GOT3 (cell line): ENCODE measurements at places on chromosomes 5 and 9.

GRCh38 chr5:115496936-115497576, 47.5 kb downstream of the FEM1C start:
- no peak for DNase-seq

GRCh38 chr9:90836411-90837080, 34.9 kb downstream of the SYK start:
- no peak for DNase-seq

GRCh38 chr9:17083258-17083657, 51.6 kb upstream of the CNTLN start:
- no peak for DNase-seq

GRCh38 chr5:157271740-157272271, 5.9 kb downstream of the CYFIP2 start:
- DNase-seq, result no peak

- no peak for DNase-seq
These were observed 9.5 kb upstream of the C9orf72 start for GRCh38 chr9:27582794-27583193.

GRCh38 chr5:54719384-54720283, 202.1 kb downstream of the SNX18 start:
- DNase-seq, result no peak

GRCh38 chr9:108603141-108603540, 252.6 kb downstream of the ACTL7B start:
- DNase-seq, result no peak

DNA sequence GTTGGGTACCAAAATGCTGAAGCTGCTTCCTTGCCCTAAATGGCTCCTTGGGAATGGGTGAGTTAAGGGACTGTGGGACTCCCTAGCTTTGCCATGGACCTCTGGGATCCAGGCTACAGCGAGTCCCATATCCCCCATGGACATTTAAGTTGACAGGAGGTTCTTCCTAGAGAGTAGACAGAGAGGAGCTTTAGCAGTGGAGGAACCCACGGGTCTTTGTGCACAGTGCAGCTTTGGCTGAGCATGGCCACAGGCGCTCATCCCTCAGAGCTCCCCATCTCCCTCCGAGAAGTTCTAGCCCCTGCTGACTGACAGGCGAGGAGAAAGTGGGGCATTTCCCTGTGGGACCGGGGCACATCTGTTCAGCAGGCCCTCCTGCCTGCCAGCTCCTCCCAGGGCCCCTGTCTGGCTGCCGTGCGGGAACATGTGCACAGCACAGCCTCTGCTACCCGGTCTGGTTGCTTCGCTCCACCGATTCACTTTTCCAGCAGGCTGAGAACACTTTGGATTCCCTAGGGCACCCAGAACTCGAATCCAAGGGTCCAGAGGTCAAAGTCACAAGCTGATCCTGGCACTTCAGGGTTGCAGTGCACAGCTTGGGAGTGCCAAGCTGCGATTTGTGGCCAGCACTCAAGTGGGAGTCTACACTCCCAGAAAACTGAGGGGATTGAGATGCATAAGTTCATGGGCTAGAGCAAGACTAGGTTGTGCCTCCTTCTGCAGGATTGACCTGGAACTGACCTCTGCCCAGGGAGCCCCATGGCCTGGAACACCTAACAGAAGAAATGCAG, 40.6 kb upstream of the DMRTA1 start:
- no peak for DNase-seq

- DNase-seq, result no peak
These were observed 35.2 kb downstream of the MARVELD2 start for GRCh38 chr5:69450116-69450515.

- no peak for DNase-seq
These were observed 204.1 kb upstream of the SEMA6A start for GRCh38 chr5:116778651-116779280.

DNA sequence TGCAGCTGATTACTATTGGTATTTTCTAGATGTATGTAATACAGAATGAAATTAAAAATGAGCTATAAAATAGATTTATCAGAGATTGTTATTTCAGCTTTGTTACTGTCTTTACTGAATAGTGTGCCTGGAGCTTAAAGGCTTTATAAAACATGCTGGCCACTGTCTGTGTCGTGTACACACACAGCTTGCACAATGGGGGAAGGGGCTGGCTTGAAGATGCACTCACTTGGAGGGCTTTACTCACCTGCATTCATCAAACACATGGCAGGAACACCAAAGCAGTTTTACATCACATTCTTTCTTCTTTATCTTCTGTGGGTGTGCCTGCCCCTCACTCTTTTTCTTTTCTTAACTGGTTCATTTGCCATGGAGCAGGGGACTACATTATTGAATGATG, 60.9 kb downstream of the TLE4 start:
- DNase-seq, result no peak

- DNase-seq, result no peak
These were observed 6.1 kb upstream of the PTGS1 start for GRCh38 chr9:122364783-122365150.

GRCh38 chr5:21424907-21425306, 1428.2 kb downstream of the CDH12 start:
- DNase-seq, result no peak

GRCh38 chr5:176822793-176823481, 12.6 kb downstream of the UNC5A start:
- DNase-seq, result no peak

DNA sequence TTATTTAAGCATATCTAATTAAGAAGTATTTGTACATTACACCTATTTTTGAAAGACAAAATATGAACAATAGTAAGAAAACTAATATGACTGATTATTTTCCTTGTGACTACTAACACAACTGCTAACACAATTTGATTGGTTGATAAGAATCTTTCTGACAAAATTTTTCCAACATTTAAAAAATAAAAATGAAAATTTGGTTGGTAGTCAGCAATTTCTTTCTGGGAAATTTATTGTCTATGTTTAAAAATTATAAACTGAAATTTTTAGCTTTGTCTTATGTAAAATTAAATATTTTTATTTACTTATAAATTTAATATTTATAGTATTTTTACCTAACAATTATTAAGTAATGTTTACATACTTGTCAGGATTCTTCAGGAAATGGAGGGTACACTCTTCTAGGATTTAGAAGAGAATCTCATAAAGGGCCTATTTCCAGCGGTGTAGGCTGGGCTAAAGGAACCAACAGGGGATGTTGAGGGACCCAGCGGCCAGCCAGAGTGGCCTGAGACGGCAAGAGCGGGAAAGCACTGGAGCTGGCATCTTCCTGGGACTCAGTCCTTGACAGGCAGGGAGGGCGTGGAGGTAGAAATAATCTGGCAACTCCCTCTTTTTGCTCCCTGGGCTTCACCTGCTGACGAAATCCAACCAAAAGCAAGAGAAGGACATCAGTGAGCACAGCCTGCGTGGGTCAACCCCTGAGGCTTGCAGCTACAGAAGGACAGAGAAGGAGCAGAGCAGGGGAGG, 14.7 kb upstream of the FAM120A start:
- no peak for DNase-seq

GRCh38 chr5:116076496-116076895, 8.3 kb upstream of the COMMD10 start:
- DNase-seq, result no peak

- no peak for DNase-seq
These were observed 590 bp downstream of the PCDHA6 start for GRCh38 chr5:140828362-140828737.

- no peak for DNase-seq
These were observed 29.3 kb downstream of the GOLGA2 start for GRCh38 chr9:128246471-128246870.

GRCh38 chr9:86945728-86946200, 1.5 kb downstream of the GAS1 start:
- DNase-seq, result no peak

DNA sequence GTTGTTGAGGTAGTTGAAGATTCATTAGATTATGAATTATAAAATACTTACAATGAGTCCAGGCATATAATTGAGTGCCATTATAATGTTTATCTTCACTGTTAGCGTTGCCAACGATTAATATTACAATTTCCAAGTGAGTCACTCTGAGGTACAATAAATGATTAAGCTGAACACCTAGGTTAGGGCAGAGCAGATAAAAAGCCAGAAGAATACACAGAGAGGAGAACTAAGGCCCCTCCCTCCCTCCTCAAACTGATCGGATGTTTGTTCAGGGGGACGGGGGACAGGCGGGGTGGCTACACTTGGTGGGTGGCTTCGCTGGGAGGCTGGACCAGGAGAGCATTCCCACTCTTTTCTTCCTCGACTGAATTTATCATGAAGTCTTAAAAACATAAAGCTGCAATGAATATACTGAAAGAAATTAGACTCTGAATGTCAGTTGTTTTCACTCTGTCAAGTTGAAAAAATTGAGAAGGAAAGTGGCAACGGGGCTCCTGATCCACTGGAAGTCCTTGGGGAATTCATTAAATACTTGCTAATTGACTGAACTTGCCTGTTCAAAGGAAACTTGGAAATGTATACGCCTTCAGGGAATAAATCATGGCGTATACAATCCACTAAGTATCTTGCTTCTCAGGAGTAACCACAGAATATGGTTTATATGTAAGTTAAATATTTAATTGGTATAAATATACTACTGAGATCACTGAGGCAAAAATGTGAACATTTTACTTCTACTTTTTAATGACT, 198.1 kb downstream of the TSSK1B start:
- no peak for DNase-seq

DNA sequence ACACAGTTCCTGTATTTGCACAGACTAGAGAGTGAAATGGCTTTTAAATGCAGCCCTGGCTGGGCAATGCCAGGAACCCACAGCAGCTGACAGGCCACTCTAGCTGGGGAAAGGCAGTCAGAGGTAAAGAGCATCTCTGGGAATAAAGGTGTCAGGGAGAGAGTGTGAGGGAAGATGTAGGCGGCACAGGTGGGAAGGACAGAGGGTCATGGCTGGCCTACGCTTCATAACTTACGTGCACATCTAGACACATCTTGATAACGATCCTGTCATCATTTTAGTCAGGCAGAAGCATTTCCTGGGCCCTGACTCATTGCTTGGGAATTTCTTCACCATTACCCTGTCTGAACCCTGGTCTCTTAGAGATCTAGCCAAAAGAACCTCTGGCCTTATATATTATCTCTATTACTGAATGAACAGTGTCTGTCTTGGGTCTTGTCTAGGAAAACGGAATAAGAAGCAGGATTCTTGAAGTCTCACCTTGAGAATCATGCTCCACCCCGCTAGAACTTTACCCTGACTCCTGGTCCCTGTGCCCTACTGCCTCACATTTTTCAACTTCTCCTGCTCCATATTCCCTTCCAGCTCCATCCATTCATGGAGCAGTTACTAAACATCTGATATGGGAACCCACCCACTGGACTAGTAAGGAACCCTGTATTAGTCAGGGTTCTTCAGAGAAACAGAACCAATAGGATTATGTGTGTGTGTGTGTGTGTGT, 106.4 kb upstream of the ELL2 start:
- DNase-seq, result no peak

GRCh38 chr9:126480813-126481212, 132.9 kb upstream of the LMX1B start:
- DNase-seq, result no peak

- no peak for DNase-seq
These were observed 229.9 kb downstream of the SPOCK1 start for GRCh38 chr5:137269274-137269673.

DNA sequence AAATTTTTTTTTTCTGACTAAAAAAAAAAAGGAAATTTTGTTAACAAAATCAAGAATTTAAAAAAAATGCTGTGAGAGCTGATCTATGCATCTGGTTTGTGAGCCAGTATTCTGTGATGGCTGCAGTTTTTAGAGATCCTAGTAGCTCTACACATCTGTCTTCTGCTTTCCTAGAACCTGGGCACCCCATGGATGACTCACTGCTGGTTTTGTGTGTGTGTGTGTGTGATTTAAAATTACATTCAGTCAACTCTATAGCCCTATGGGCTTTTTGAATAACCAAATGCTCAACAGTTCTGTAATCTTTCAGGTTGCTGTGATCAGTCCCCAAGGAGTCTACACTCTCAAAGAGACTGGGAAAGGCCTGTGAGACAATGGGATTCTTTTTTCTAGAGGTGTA, 2.5 kb upstream of the PSMD5 start:
- DNase-seq, result no peak

- DNase-seq, result no peak
These were observed 33.5 kb downstream of the ANXA6 start for GRCh38 chr5:151123897-151124751.

GRCh38 chr5:81181576-81182316, 51.4 kb upstream of the CKMT2 start:
- no peak for DNase-seq

DNA sequence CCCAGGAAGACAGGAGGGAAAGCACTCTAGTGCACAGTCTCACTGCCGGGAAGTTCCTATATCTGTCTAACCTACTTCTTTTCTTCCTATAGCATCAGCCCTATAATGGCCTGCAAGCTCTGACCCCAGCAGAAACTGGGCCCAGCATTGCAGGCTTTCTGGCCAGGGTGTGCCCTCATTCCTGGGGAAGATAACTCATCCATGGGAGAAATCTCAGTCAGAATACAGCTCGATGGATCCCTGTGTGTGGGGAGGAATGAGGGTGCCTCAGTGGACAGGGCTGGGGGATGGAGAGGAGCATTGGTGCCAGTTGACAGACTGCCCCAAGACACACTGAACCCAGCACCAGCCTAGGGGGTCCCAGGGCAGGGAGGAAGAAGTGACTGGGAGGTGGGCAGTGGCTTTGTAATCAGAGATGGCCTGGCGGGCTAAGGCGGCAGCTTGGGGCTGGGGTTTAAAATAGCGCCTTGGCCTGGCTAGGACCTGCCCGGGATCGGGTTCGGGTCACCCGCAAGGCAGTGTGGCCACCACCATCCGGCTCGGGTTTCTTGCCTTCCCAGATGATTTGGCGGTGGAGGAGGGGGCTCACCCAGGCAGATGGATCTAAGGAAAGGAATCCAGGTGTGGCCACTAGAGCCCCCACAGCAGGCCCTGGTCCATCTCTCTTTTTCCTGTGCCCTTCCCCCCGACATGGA, 7.6 kb upstream of the CXXC5 start:
- no peak for DNase-seq

GRCh38 chr5:11322133-11322532, 561.1 kb upstream of the DAP start:
- DNase-seq, result no peak

GRCh38 chr9:100577776-100578448, at the start of gene CAVIN4:
TSS of gene CAVIN4 (plus strand) at chr9:100578079. CDS start at chr9:100578144, 65 bp downstream.
- no peak for DNase-seq

- DNase-seq, result no peak
These were observed 18.8 kb downstream of the CKMT2 start for GRCh38 chr5:81251922-81252321.

- no peak for DNase-seq
These were observed 19.5 kb upstream of the ZNF484 start for GRCh38 chr9:92897323-92897722.

DNA sequence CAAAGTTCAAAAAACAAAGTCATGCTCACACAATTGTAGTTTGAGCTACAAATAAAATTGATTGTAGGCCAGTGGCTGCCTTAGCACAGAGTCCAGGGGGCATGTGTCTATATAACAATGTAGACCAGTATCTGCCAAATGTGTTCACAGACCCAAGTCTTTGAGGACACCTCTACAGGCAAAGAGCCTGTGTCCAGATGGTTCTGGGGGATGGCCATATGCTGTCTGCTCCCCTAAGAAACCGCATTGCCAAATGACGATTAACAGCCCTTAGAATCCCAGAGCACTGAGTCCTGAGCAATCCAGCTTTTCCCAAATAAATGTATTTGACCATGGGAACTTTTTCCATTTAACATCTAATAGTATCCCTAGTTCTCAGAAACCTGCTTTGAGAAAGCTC, 169.6 kb downstream of the ADCY2 start:
- no peak for DNase-seq

GRCh38 chr5:54799645-54800044, 185.7 kb downstream of the ESM1 start:
- DNase-seq, result no peak
